Common myeloid progenitor, CD34-positive (primary cell): ENCODE measurements at places on chromosomes 4 and X.
A peak's percentile ranks its signal among the peaks of the same experiment; 100 is the strongest.

DNA sequence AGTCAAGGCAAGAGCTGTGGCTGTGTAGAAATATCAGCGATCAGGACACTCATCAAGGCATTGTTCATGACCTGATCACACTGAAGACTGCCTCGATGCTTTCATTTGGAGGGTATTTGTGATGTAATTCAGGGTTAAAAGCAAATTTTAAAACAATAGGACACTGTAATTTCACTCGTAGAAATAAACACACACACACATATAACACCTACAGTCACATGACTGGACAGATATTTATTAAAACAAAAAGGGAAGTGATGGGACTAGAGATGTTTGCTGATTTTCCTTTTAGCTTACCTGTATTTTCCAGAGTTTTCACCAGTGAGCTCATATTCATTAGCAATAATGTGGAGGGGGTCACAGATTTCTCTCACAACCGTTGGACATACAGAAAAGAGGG, 51.1 kb upstream of the KDR start:
- no peak for DNase-seq

DNA sequence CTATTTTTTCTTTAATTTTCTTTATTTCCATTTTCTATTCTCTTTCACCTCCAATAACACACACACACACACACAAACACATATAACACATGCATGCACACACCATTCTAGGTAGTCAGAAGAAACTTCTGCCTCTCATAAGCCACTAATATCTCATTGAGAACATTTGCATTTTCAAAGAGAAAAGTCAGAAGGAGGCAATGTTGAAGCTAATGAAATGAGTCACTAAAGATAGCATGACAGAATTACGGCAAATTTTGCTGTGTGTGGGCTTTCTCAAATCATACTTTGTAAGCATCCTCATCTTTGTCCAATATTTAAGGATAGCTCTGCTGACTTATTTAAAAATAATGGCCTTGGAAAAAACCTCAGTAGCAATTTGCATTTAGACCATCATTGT, 291.3 kb downstream of the GUCY2F start:
- no peak for DNase-seq

- DNase-seq = no peak
Observed at GRCh38 chr4:170775851-170776250, 686.1 kb upstream of the AADAT start.

GRCh38 chrX:21721195-21721594, 36.7 kb downstream of the SMPX start:
- DNase-seq = no peak

DNA sequence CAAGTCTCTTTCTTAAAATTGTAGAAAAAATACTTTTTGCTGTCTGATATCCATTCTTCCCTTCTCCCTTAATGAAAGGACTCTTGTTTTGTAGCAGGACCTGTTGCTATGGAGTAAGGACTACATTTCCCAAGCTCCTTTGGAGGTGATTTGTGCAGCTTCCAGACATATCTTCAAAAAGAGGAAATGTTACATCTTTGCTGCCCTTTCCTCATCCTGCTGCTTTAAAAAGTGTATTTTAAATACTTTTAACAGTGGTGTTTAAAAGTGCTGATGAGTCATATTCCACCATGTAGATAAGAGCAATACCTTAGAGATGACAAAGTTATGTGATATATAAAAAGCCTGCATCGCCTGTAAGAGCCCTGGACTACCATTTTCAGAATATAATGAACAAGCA, 98.7 kb downstream of the CFAP299 start:
- DNase-seq = no peak

DNA sequence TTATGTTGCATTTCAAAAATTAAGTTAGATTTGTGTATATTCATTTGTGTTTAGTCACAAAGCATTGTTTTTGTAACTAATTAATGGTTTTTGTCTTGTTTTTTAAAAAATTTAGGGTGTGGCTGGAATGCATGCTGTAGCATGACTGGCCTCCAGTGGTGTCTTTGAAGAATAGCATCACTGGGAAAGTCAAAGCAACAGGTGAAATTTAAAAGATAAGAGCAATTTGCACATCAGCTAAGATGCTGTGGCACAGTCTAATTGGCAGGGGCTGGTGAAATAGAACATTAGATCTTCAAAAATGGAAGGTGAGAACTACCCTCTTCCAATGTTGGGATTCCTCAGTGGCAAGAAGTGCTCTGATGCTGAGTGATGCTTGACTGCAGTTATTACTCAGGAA, 45.3 kb downstream of the ANK2 start:
- peak; percentile 6 for DNase-seq

DNA sequence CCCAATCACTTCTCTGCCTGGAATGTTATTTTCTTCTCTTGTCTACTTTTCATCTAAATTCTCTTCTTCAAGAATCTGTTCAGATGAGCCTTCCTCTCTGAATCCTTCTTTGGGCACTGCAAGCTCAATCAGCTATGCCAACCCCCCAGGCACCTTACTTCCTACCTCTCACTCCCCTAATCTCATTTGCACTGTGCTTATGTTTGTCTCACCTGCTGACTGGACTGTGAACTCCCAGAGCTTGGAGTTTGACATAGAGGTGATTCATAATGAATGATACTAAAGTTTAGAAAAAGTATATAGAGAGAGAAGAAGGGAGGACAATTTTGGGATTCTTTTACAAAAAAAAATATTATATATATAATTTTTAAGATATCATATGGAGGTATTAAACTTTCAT, 36.3 kb downstream of the ANXA10 start:
- no peak for DNase-seq

- DNase-seq = peak; percentile 51
Observed at GRCh38 chr4:138919094-138919936, 96.3 kb upstream of the NOCT start.

DNA sequence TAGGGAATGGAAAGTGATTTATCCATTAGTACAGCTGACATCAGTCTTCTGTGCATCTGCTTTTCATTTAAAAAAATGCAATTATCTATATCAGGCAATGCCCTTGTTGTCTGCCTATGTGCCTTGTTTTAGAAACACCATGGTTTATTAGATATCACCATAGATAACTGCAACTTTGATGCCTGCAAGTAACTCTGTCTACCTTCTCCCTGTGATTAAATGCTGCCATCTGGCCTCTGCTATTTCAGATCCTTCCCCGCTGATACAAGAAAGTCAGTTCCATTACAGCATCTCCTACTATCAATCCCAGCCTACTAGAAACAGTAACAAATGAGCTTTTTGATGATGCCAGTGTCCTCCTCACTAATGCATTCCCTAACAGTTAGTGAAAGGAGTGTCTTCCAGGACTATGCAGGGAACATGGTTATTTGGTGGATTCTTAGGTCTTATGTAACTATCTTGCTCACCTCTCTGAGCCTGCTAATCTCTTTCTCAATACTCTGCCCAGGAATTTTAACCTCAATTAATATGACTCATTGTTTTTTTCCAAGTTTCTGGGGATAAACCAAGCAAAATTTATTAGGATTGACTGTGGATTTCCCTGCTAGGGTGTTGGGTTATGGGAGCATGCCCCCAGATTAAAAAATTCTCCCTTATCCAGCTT, 444.9 kb downstream of the RAPGEF2 start:
- DNase-seq = no peak

GRCh38 chrX:1719270-1719669, 104.4 kb downstream of the ASMT start:
- DNase-seq = no peak

- DNase-seq = no peak
Observed at GRCh38 chrX:45596188-45596808, 395.6 kb upstream of the DIPK2B start.

GRCh38 chr4:67038228-67038566, 507.1 kb downstream of the CENPC start:
- DNase-seq = no peak

- no peak for DNase-seq
Observed at GRCh38 chr4:102334624-102335023, 10.7 kb downstream of the SLC39A8 start.

GRCh38 chr4:187782286-187782824, 213.2 kb upstream of the ZFP42 start:
- no peak for DNase-seq

DNA sequence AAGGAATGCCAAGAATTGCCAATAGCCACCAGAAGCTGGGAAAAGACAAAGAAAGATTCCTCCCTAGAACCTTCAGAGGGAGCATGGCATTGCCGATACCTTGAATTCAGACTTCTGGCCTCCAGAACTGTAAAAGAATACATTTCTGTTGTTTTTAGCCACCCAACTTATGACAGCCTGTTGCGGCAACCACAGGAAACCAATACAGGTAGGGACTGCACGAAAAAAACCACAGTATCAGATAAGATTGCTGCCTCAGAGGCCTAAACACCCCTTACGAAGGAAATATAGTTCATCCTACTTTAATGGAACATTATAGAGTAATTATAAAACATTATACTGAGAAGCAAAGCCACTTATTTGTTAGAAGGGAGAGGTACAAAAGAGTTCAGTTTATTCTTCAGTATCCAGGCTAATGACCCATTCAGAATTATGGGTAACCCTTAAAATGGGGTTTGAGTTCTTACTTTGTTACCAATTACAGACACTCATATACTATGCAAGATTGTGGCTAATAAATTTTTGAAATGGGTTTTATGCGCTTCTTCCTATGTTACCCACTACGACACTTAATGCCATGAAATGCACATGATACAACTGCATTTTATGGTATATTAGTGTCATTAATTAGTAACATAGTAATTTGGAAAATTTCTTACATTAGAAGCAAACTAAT, 37.4 kb upstream of the SMIM10L2A start:
- peak; percentile 51 for DNase-seq

- DNase-seq = no peak
Observed at GRCh38 chr4:147839663-147840062, 107.8 kb downstream of the ARHGAP10 start.

DNA sequence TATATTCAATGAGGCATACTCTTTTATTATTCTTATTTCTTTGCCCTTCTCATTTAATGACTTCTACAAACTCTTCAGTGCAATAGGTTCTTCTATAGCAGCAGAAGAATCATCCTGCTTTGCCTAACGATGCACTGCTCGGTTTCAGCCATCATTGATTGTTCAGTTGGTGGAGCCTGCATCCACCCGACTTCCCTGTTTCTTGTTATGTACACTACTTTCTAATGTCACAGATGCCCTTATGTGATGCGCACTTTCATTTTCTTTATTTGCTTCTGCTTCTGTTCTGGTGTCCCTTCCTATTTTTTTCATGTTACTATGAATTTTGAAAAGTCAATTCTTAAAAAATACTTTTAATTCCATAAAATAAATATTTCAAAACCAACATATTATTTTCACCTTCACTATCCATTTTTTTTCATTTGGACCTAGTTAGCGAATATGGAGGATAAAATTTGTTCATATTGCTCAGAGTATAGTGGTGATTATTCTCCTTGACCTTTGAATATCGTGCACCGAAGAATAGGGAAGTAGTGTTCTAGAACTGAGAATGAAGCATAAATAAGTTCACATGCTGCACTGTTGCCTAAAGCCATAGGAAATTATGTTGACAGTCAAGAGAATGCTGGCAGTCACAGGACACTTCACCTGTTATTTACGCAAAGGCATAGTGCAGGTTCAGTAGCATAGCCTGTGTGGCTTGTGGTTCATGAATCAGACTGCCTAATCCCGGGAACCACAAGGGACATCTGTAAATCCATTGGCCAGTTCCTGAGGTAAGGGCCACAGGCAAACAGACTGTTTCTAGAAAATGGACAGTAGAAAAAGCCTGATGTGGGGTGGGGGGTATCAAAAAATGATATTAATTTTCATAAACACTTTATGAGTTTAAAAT, 21.3 kb upstream of the SFRP2 start:
- DNase-seq = no peak

- no peak for DNase-seq
Observed at GRCh38 chr4:147760176-147760575, 28.3 kb downstream of the ARHGAP10 start.

DNA sequence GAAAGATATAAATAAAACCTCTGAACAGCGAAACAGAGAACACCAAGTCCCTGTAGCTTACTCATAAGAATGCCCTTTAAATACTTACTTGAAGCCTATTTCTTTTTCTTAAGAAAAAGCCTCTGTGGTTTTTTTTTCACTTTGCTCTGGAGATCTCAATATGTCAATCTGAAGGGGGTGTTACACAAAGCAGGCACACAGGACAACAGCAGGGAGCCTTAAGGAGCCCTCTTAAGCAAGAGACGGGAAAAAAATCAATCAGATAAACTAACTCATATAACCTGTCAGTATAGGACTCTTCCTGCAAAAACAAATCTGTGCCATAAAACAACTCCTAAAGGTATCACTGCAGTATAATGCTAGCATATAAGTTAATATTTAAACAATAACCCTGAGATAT, 611.1 kb upstream of the ATOH1 start:
- no peak for DNase-seq

DNA sequence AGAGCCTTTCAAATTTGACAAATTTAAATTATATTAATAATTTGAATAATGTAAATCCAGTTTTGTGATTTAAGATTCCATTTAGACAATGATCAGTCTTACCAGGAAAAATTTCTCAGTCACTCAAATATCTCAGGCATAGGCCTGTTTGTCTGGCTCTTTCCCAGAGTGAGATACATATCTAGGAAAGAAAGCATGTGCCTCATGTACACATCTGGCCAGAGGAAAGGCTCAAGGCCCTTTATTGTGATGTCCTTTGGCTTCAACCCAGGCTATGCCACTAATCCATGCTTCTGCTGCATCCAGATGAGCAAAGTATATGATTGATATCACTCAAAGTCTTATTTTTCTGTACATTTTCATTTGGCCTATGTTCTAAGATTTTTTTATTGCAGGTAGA, 473.3 kb upstream of the ADGRL3 start:
- no peak for DNase-seq

- peak; percentile 3 for DNase-seq
Observed at GRCh38 chr4:153346563-153346962, 2.1 kb downstream of the MND1 start.

DNA sequence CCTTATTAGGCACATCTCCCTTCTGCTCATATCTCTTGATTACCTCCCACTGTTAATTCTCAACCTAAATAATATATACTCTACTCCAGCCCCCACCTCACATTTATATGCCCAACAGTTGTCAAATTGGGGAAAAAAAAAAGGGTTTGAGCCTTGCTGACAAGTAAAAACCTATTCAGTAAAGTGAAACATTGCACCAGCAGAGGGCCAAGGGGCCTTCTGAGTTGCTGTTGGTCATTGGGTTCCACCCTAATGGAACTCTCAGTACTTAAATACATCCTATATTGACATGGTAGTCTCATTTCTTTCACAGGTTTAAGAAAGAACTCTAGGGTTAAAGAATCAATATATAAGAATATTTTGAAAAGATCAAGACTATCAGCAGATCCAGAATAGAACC, 362.2 kb downstream of the SMARCA1 start:
- no peak for DNase-seq

DNA sequence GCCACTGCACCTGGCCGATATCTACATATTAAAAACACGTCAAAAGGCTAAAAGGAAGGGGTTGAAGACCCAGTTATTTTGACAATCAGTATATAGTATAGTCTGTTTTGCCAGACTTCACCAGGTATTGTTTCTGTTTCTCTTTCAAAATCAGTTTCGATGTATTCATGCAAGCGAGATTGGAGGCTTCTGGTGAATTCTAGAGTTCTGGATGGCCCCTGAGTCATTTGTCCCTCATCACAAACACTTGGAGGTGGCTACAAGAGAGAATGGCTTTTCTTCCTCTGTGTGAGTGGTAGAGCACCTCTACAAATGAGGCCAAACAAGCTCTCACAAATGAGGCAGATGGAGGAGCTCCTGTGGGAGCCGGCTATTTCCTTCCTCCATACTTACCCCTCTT, 68.6 kb upstream of the ADGRG2 start:
- no peak for DNase-seq

- DNase-seq = no peak
Observed at GRCh38 chr4:168930413-168931196, 79.5 kb downstream of the CBR4 start.

- DNase-seq = no peak
Observed at GRCh38 chrX:110097920-110098319, 95.0 kb downstream of the TMEM164 start.
